ENCODE measurements at places on chromosomes 5 and 9.

DNA sequence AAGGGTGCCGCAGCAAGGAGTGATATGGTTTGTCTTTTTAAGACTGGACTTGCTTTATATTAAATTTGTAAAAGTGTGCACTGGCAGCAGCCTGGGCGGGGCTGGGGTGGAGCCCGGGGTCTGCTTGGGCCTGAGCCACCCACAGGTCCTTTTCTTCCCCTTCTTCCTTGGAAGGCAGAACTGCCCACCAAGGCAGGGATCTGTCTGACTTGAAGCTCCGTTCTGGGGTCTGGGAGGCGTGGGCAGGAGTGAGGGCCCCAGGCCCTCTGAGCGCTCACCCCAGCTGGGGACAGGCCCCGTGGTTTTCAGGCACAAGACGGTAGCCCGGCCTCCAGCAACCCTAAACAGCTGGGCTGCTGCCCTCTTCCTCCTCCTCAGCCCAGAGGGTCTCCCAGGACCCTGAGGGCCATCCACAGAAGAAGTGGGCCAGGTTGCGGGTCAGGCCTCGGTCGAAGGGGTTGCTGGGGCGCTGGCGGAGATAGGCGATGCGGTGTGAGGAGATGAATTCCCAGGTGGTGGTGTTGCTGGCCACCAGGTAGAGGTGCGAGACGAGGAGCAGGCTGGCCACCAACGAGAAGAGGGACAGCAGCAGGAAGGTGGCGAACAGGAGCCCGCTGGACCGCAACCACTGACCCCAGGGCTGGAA lies 3.0 kb downstream of the ZDHHC12 start:
- DNase-seq: no peak

DNA sequence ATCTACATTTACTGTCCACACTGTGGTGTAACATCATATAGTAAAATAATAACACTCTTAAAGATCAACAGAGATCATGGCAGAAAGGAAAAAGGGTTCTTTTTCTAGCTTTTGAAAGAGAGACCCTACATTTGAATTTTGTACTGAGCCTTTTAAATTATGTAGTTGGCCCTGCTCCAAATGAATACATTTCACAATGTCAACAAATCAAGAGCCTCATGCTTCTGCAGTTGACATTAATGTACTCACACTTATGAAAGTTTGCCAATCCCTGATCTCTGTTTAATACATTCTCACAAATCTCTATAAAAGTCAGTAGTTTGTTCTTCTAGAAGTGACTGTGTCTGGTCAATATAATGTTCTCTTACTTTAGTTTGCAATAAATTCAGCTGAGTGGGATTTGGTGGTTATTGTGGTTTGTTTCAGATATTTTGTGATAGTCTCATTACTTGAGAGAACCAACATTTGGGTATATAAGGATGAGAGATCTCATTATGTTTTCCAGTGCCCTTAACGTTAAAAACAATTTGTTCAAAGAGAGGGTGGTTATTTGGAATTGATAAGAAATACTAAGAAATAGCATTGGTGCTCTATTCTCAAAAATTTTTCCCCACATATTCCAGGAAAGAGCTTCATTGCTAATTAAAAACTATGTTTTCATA lies 277.8 kb upstream of the FTMT start:
- peak; percentile 3 for DNase-seq

DNA sequence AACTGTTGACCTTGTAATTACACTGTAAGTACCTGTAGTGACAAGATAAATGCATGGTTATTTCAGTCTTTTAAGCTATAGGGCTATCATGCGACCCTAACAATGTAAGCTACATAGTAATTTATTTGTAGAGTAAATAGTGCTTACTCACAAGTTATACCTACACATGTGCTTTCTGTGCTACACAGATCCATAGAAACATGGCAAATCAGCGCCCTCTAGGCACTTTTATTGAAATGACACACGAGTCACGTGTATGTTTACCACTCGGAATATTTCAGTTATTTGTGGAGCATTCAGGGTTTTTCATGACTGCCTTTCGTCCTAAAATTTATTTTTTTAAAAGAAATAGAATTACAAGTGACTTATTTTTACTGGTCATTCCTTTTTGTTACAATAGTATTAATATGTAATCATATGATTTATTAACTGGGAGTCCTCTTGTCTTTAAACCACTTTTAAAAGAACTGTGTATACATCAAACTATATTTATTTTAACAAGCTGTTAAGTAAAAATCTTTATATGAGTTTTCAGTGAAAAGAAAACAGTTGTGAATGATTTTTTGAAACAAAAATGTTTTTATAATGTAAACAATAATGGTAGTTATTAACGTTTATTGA lies 1242.3 kb upstream of the WWC1 start:
- DNase-seq: peak; percentile 59

- no peak for DNase-seq
These were observed 162.9 kb downstream of the ZDHHC21 start for GRCh38 chr9:14530366-14530765.

GRCh38 chr5:96297867-96298266 lies 135.2 kb downstream of the PCSK1 start:
- peak; percentile 97 for DNase-seq

DNA sequence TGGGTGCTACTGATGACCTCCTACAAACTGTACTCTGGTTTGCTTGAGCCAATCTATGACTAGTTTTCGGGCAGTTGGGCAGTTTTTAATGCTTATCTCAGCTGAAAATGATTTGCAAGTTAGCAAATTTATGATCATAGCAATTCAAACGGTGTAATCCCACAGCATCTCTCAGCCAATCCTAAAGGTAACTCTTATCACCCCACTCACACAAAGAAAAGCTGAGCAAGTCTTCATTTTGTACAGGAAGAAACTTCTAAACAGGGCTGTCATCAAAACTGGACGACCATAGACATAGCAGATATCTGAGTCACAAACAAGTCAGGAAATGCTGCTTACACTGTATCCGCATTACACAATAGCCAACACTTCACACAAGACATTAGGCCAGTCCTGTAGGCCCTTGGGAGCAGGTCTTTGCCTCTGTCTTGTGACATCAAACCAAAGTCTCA lies 2.6 kb upstream of the ENC1 start:
- peak; percentile 89 for DNase-seq

DNA sequence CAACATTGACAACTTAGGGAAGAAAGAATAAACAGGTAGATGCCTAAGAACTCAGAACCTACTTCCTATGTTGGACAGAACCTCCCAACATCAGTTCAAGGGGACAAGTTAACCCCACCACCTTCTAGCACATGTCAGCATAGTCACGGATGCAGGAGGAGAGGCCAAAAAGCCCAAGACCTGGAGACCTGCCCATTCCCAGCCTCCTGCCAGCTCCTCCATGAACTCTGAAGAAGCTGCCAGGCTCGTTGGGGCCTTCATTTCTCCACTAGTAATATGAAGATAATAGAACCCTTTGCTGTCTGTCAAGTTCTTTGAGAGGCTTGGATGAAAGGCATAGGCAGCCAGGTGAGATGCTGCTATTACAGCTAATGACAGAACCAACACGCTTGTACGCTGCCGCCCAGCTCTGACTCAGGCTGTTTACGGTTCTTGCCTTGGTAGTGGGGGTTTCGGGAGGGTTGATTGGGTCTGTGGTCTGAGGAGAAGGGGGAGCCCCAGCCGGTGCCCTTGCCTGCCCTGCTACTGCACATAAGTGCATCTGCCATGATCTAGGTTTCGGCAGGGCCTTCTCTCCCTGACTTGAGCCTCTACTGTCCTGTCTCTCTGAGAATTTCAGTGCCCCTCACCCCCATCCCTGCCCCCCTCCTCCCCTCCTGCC lies 82.2 kb downstream of the NRG2 start:
- DNase-seq: no peak

DNA sequence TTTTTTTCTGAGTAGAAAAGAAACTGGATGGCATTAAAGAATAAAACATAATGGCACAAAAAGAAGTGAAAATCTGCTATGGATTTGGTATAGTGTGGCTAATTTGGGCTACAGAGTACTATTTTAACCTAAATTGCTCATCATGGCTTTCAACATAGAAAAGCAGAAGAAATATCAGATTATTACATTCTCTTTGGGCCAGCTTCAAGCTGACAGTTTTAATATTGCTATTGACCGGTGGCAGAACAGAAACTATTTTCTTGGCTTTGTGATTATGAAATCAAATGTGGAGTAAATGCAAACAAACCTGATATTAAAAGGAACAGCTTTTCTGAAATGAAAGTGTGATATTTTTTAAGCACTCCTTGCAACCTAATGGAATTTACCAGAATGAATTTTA lies 301.5 kb downstream of the EPB41L4A start:
- DNase-seq: no peak

DNA sequence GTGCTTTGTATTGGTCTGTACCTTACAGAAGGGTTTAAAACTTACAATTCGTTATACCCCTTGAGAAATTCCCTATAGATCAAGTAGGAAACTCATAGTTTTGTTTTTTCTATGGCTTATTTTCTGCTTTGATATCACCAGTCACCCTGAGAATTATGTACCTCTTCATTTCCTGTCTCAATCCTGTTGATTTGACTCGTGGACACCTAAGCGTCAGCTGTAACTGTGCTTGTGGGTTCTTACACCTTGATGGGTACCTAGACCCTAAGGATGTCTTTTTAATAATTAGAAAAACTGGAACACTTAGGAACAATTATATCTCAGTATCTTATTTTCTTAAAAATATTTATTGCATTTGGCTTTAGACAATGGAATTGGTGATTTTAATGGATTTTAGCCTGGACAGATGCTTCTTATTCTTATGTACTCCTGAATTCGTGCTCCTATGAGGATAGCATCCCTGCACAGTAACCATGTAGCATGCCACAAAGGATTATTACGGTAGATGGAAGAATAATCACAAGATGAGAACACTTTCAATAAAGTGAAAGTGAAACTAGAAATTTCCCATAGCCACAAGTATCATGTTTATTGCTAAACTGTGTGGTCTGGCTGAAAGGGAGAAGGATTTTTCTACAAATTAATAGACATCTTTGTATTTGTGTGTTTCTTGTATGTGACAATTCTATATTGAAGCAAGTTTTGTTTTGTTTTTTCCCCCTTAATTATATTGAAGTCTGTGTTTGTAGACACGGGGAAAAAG lies 1920.3 kb upstream of the WWC1 start:
- peak; percentile 11 for DNase-seq

- DNase-seq: peak; percentile 76
These were observed at the start of gene P4HA2 for GRCh38 chr5:132227485-132228240. TSS of gene P4HA2 (minus strand) at chr5:132227853. CDS start at chr5:132218626, 9,227 bp downstream.

GRCh38 chr9:135563039-135563476 lies 1.5 kb downstream of the PAEP start:
- no peak for DNase-seq

GRCh38 chr5:50623666-50624065 lies 42.8 kb upstream of the PARP8 start:
- DNase-seq: no peak

GRCh38 chr5:163407034-163407655 lies 30.2 kb upstream of the CCNG1 start:
- peak; percentile 61 for DNase-seq

DNA sequence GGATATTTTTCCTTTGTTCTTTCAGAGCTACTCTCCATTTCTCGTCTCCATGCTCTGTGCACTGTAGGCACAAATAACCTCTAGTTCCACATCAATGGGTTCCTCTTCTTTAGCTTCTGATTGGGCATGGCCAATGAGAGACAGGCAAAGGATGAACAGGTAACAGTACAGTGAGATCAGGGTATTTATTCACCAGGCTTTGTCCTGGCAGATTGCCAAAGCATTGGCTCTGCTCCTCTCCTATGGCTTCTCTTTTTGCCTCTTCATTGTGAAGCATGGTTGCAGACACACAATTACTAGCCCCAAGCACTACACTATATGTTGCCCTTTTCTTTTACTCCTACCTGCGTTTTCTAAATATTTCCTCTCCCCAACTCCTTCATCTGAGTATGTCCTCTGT lies 215.1 kb upstream of the ARRDC3 start:
- DNase-seq: no peak

DNA sequence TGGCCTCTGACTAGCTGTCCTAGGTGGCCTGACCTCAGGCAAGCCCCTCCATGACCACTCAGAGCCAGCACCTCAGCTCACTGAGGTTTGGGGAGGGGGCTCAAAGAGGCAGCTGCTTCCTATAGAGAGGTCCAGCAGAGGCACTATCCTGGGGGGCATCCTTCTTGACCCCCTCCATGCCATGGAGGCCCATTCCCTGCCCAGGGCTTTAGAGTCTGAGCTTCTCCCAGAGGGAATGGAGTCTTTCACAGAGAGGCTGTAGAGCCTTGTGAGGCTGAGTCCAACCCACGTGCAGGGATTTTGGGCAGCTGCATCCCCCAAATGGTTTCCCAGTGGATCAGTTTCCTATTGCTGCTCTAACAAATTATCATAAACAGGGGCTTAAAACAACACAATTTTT lies 16.9 kb downstream of the IRF1 start:
- no peak for DNase-seq

DNA sequence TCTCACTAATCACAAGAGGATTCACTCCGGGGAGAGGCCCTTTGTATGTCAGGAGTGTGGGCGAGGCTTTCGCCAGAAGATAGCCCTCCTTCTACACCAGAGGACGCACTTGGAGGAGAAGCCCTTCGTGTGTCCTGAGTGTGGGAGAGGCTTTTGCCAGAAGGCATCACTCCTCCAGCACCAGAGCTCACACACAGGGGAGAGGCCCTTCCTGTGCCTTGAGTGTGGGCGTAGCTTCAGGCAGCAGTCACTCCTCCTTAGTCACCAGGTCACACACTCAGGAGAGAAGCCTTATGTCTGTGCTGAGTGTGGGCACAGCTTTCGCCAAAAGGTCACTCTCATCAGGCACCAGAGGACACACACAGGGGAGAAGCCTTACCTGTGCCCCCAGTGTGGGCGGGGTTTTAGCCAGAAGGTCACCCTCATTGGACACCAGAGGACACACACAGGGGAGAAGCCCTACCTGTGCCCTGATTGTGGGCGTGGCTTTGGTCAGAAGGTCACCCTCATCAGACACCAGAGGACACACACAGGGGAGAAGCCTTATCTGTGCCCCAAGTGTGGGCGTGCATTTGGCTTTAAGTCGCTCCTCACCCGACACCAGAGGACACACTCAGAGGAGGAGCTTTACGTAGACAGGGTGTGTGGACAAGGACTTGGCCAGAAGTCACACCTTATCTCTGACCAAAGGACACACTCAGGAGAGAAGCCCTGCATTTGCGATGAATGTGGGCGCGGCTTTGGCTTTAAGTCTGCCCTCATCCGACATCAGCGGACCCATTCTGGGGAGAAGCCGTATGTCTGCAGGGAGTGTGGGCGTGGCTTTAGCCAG lies 27.8 kb downstream of the NUTM2F start:
- no peak for DNase-seq

- no peak for DNase-seq
These were observed 89.9 kb upstream of the PTCH1 start for GRCh38 chr9:95606489-95607350.
